CD4-positive, alpha-beta T cell (primary cell): ENCODE measurements at places on chromosomes 7 and 10. TPM values are rescaled to one million over a fixed set of nuclear protein-coding genes. Genes with fewer than 3 reads are reported as not detected.

The ST8SIA6 gene
- total RNA-seq: 0.19 TPM

The DOCK1 gene
- total RNA-seq: not detected

The NEBL gene
- 0.17 TPM for total RNA-seq

The DNAJC12 gene
- not detected for total RNA-seq

The HOXA10 gene
- total RNA-seq: not detected

The CPVL gene
- 3.8 TPM for total RNA-seq

The PRLHR gene
- total RNA-seq: not detected

The FGFR2 gene
- 0.22 TPM for total RNA-seq

The POU6F2 gene
- not detected for total RNA-seq

The ACTL6B gene
- not detected for total RNA-seq
